ENCODE measurements at places on chromosomes 2 and 18. TPM values are rescaled to one million over a fixed set of nuclear protein-coding genes. Genes with fewer than 3 reads are reported as not detected.

DNA sequence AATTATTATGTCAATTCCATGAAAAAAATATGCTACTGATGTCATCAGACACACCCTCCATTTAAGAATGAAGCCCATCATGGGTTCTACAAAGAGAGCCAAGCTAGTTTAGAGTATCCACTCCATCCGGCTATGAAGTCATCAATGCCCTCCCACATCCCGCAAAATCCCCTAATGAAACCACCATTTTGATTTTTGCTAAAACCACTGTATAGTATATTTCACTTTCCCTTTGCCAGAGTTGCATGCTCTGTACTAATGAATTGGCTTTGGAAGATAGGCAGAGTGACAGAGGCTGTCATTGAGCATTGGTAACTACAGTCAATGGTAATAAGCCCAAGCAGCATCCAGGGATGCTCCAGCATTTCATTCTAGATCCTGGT lies 118.6 kb downstream of the ANKRD44 start:
- peaks cover 9% of the 10 kb centered on the region for H3K4me1 ChIP-seq
- H3K27ac ChIP-seq, result no peak overlapping the region
- no peaks in the 10 kb centered on the region for H3K36me3 ChIP-seq
- no peak overlapping the region for H3K4me3 ChIP-seq
- no peak for DNase-seq

DNA sequence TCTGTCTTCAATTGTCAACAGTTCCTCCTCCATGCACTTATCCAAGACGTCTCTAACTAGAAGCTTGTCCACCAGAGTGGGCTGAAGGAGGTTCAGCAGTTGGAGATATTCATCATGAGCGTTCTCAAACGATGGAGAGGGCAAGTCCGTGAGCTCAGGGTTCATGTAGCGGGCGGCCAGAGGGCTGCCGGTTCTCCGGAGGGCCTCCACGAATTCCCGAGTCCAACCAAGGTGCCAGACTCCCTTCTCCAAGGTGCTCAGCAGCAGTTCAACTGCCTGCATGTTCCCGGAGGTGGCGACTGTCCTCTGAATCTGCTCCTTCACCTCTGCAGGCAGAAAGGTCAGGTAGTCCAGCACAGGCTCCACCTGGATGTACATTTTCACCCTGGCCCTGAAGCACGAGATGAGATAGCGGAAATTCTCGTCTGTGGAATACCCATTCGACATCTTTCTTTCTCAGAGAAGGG lies 590 bp downstream of the IFIH1 start:
- H3K27me3 ChIP-seq, result no peaks in the 10 kb centered on the region
- H3K36me3 ChIP-seq, result no peaks in the 10 kb centered on the region
- peak overlapping the region; percentile 77 for H3K4me3 ChIP-seq
- H3K27ac ChIP-seq, result peak overlapping the region; percentile 60
- peak; percentile 12 for DNase-seq

DNA sequence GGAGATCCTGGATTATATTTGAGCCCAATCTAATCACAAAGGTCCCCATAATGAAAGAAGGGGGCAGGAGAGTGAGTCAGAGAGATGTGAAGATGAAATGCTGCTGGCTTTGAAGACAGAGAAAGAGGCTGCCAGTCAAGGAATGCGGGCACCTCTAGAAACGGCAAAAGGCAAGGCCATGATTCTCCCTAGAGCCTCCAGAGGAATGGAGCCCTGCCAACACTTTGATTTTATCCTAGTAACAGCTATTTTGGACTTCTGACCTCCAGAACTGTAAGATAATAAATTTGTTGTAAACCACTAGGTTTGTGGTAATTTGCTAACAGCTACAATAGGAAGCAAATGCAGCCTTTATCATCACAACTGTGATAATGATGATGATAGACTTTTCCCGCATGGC lies 32.9 kb downstream of the LBH start:
- no peaks in the 10 kb centered on the region for H3K4me1 ChIP-seq
- H3K27ac ChIP-seq, result no peak overlapping the region
- H3K36me3 ChIP-seq, result peaks cover 6% of the 10 kb centered on the region
- H3K4me3 ChIP-seq, result no peak overlapping the region

- H3K27me3 ChIP-seq, result no peaks in the 10 kb centered on the region
- H3K4me3 ChIP-seq, result peak within 1 kb of the TSS; percentile 69
- DNase-seq, result peak; percentile 37
- H3K27ac ChIP-seq, result peak within 1 kb of the TSS; percentile 49
- H3K36me3 ChIP-seq, result no peaks in the 10 kb centered on the region
These were observed at the start of gene LRRFIP1 for GRCh38 chr2:237627441-237628246. Gene LRRFIP1, plus strand, starts transcription at chr2:237627587. Its CDS starts 58 bp downstream, at chr2:237627645.

The IKZF2 gene
- 68.6 TPM for total RNA-seq

- H3K36me3 ChIP-seq, result no peaks in the 10 kb centered on the region
- H3K27me3 ChIP-seq, result no peaks in the 10 kb centered on the region
- H3K4me3 ChIP-seq, result no peak overlapping the region
- H3K4me1 ChIP-seq, result peaks cover 12% of the 10 kb centered on the region
- H3K27ac ChIP-seq, result no peak overlapping the region
- no peak for DNase-seq
These were observed 5.6 kb upstream of the SMAD7 start for GRCh38 chr18:48956356-48956755.

The CTAGE1 gene
- total RNA-seq, result not detected
